Aorta (tissue), 5 donors: ENCODE measurements at places on chromosomes 3 and 15.

- DNase-seq: no peak
Observed at GRCh38 chr3:48426401-48426909, 3.4 kb downstream of the PLXNB1 start.

GRCh38 chr15:92266796-92267685 lies 126.6 kb upstream of the ST8SIA2 start:
- no peak for DNase-seq

GRCh38 chr15:40095371-40096093 lies 13.1 kb downstream of the BMF start:
- no peak for DNase-seq

DNA sequence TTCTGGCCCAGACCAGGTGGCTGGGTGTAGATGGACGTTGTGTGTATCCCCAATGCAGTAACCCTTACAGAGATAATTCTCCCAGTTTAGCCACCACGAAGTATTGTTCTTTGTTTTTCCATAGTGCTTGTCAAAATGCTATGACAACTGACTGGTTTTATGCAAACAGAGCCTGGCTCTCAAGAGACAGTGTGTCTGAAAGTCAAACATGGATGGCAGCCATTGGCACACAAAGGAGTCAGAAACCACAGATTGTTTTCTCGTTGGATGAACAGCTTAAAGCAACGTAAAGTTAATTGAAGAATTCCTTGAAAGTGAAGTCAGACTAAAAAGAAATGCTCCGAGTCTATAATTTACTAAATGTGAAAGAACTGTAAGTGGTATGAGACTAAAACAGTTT lies 91.2 kb downstream of the FILIP1L start:
- no peak for DNase-seq

- DNase-seq: no peak
Observed at GRCh38 chr3:113794526-113794925, 44.1 kb upstream of the GRAMD1C start.

DNA sequence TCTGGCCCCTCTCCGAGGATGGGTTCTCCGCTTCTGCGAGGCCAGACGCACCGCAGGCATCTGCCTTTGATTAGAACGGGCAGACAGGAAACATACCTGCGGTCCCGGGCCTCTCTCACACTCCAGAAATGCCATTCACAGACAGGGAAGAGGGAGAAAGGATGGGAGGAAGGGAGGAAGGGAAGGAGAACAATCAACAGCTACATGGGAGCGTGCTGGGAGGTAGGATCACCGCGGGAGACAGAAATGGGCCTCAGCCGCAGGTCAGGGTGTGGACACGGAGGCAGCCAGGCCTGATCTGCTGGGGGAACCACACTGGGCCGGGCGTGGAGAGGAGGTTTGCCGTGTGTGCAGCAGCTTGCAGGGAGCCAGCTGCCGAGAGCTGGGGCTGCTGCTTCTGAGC lies 90.7 kb upstream of the RGMA start:
- no peak for DNase-seq

- DNase-seq: no peak
Observed at GRCh38 chr3:160368804-160369203, 30.2 kb downstream of the IFT80 start.

- no peak for DNase-seq
Observed at GRCh38 chr15:58559904-58560588, 128.3 kb downstream of the LIPC start.

DNA sequence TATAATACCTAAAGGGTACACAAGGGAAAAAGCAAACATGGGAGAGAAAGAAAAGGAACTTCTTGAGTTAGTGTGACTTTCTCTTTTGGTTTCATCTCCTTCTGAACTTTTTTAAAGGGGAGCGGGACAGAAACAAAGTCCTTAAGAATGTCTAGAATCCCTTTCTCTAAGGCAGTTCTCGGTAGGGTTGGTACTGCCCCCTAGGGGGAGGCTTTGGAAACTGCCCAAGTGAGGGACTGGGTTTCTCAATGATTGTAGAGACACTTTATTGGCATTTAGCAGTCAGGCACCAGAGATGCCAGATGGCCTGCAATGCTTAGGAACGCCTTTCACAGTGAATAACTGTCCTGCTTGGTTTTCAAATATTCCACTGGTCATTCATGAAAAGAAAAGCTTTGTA lies 172.7 kb downstream of the WDR72 start:
- no peak for DNase-seq

GRCh38 chr15:74322558-74323180 lies 44.8 kb downstream of the CYP11A1 start:
- peak; percentile 76 for DNase-seq

- peak; percentile 56 for DNase-seq
Observed at GRCh38 chr15:101108791-101109190, 143.1 kb downstream of the CHSY1 start.

DNA sequence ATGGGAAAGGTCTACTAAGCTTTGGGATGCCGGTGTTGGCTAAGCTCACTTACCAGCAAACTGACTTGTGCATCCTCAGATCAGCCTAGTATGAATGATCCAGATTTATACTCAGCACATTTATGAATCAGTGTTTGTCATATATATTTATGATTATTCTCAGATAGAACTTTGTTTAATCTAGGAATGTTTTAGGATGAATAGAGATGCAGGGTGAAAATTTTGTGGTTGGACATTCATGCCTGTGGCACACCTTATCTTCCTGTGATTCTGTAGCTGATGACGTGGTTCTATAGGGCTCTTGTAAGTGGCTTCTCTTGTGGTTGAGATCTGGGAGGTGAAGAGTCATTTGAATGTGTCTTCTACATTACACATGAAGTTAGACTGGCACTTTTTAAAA lies 11.4 kb downstream of the CDIN1 start:
- no peak for DNase-seq

DNA sequence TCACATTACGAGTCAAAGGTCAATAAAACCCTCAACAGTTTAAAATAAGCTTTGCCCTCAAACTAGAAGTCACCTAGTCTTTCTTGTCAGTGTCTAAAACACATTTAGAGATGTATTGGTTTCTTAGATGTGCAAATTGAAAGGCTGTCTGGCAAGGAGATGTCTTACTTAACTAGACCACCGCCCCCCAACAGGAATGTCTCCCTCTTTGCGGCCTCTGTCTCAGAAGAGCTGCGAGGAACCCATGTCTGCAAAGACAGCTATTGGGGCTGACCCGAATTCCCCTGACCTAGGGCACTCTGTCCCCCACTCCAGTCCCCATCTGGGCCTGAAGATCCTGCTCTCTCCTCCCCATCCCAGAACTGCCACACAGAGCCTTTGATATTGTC lies 46.3 kb downstream of the ZIC4 start:
- no peak for DNase-seq

GRCh38 chr3:128787256-128788253 lies 61.6 kb downstream of the RAB7A start:
- no peak for DNase-seq

- DNase-seq: no peak
Observed at GRCh38 chr3:112799946-112800345, 46.7 kb downstream of the CD200R1L start.

- no peak for DNase-seq
Observed at GRCh38 chr3:170419557-170420087, 954 bp downstream of the CLDN11 start.

DNA sequence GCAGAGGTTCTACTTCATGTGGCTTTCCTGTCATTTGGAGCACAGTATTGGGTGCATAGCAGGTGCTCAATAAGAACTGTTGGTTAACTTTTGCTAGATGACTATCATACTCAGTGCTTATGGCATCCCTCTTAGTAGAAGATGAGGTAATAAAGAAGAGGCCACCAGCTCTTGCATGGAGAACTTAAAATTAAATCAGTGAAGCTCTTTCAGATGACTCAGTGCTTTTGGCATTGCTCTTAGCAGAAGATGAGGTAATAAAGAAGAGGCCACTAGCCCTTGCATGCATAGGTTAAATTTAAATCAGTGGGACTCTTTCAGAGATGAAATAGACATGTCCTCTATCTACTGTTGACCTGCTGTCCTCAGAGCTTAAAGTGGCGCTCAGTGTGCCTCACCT lies 109.4 kb upstream of the FGF7 start:
- DNase-seq: no peak

- DNase-seq: no peak
Observed at GRCh38 chr15:58701376-58701775, 48.1 kb downstream of the ADAM10 start.

DNA sequence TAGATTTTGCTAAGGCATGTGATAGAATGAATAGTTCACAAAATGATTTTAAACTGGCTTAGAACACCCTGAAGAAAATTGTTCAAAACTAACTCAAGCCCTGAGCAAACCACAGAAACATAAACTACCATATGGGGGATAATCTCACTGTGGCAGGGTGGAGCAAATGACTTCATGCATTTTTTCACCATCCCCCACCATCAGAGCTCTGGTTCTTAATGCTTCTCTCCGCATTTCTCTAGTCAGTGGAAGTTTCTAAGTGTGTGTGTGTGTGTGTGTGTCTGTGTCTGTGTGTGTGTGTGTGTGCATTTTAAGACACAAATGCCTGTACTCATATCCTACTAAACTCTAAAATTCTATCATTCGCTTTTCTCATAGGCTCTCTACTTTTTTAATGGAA lies 107.1 kb upstream of the PHLDB2 start:
- no peak for DNase-seq

DNA sequence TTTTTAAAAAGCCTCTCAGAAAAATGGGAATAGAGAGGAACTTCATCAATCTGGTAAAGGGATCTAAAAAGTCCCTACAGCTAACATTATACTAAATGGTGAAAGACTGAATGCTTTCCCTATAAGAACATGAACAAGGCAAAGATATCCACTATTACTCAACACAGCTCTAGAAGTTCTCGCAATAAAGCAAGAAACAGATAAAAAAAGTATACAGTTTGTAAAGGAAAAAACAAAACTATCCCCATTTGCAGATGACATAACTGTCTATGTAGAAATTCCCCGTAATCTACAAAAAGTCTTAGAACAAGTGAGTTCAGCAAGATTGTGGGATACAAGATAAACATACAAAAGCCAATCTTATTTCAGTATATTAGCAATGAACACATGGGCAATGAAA lies 15.4 kb downstream of the EDC3 start:
- no peak for DNase-seq

DNA sequence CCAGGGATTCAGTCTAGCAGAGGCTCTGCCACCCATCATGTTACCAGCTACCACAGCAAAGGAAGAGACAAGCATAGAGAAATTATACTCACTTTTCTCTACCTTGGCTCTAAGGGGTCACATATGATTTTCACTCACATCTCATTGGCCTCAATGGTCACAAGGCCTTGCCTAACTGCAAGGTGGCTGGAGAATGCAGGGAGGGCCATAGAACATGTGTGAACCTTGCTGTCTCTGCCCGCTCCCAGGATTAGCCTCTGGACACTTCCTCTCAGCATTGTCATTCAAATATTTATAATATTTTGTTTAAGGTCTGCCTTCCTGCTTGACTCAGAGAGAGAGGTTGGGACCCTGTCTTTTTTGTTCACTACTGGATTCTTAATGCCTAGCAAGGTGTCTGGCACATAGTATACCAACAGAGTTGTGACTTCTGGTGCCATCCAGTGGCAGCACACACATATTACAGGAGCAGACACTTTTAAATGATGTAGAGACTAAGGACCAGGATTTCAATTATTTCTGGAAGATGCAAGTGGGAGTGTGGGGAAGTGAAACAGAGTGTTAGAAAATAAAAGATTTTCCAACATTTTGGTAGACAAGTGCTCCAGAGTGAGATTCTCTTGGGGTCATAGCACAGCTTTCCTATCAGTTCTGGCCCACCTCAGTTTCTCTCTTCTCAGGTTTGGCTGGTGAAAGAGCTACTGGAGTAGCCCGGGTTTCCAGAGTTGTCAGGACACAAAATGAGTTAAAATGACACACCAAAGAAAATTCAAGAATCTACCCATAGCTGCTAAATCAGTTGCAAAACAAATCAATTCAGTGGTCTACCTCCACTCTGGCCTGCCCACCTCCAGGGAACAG lies 119.0 kb upstream of the RASGRP1 start:
- DNase-seq: no peak

GRCh38 chr3:18246336-18247060 lies 178.6 kb downstream of the SATB1 start:
- DNase-seq: no peak

GRCh38 chr3:150521463-150521862 lies 24.8 kb downstream of the SERP1 start:
- no peak for DNase-seq

GRCh38 chr3:101573449-101574387 lies at the start of gene PCNP:
TSS of gene PCNP (plus strand) at chr3:101574180. CDS start at chr3:101574216, 36 bp downstream.
- peak; percentile 99 for DNase-seq

- DNase-seq: no peak
Observed at GRCh38 chr3:58609990-58610389, 32.8 kb upstream of the FAM107A start.

DNA sequence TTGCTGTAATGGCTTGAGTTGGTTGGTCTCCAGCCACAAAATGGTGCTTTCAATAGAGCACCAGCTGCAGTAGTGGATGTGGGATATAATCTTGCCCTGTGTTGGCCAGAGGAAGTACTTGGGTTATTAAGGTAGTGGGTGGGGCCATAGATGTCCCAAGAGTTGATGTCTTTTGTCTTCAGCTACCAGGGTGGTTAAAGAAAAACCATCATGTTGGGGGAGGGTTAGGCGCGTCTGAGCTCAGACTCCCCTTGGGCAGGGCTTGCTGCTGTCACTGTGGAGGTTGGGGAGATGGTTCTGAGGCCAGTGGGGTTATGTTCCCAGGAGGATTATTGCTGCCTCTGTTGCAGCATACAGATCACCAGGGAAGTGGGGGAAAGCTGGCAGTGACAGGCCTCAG lies 46.9 kb upstream of the GADL1 start:
- no peak for DNase-seq

DNA sequence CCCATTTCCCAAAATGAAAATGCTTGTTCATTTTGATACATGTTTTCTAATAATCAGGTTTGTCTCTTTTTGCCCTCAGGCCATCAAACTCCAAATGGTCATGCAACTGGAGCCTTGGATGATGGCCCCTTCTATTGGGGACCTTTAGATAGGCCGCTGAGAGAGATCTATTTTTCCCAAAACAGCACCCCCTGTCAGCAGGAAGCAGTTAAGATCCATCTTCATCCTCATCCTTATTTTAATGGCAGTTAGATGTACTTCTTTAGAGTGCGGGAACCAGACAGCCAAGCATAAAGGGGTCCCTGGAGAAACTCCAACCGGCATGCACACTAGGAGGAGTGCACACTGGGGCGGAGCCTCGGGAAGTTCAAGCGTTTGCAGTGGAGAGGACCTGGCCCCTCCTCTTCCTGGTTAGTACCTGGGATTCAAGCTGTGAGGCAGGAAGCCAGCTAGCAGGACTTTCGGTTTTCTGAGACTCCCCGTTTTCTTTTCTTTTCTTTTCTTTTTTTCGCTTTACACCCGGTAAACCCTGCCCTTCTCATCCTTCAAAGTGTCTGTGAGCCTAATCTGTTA lies 31.9 kb upstream of the STRIT1 start:
- DNase-seq: no peak

DNA sequence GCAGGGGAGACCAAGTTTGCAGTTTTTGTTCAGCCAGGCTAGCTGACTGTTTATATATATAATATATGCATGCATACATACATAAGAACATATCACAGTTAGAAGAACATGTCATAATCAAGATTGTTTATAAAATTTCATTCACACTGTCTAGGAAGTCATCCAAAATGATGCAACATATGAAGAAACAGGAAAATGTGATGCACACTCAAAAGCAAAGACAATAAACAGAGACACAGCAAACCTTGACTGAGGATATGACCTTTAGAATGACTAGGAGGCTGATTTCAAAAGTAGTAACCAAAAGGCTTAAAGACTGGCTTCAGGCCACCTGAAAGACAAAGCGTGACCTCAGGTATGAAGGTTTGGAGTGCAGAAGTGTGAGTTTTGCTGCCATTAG lies 166.2 kb upstream of the NDN start:
- DNase-seq: no peak
